ENCODE measurements at places on chromosomes 3 and 15. TPM values are rescaled to one million over a fixed set of nuclear protein-coding genes. Genes with fewer than 3 reads are reported as not detected.

GRCh38 chr15:28873585-28874190 lies 12.1 kb upstream of the APBA2 start:
- H3K4me3 ChIP-seq: no peak overlapping the region
- H3K4me1 ChIP-seq: no peaks in the 10 kb centered on the region
- DNase-seq: no peak
- H3K27ac ChIP-seq: no peak overlapping the region

- no peak overlapping the region for H3K27ac ChIP-seq
- peaks cover 2% of the 10 kb centered on the region for H3K27me3 ChIP-seq
- peaks cover 3% of the 10 kb centered on the region for H3K36me3 ChIP-seq
- peak; percentile 23 for DNase-seq
Observed at GRCh38 chr15:75153087-75153486, 48.6 kb upstream of the C15orf39 start.

GAP43 gene
- total RNA-seq: not detected

SPATA12 gene
- not detected for total RNA-seq

MORC1 gene
- total RNA-seq: not detected
